Fibroblast of upper back skin (primary cell): ENCODE measurements at places on chromosomes 11 and 22.
A peak's percentile ranks its signal among the peaks of the same experiment; 100 is the strongest.

GRCh38 chr11:10658621-10659338, 34.8 kb downstream of the IRAG1 start:
- no peak for DNase-seq

DNA sequence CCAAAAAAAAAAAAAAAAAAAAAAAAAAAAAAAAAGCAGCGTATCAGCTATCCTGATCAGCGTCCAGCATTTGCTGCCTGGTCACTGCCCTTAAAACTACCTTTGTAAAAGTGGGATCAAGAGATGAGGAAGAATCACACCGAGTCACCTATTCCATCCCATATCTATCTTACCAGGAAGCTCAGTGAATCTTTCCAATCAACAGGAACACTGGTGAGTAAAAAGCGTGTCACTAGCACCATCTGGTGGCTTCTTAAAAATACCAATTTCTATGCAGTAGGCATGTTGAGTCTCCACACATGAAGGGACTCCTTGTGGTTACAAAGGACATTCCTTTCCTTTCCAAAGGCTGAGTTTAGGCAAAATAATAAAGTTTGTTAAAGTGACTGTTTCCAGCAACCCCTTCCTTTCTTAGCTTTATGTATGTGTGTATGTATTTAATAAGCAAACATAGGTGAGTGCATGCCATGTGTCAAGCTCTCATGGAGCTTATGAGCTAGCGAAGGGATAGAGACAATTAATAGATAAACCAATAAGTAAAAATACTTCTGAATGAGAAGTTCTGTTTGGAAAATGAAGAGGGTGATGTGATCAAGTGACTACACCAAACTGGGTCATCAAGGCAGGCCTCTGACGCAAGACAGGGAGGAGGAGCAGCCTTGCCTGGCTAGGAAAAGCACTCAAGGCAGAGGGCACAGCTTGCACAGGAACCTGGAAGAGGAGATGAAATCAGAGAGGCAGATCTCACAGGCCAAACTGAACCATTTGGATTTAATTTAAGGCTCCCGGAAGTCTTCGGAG, 13.9 kb upstream of the TP53AIP1 start:
- DNase-seq = peak; percentile 78

DNA sequence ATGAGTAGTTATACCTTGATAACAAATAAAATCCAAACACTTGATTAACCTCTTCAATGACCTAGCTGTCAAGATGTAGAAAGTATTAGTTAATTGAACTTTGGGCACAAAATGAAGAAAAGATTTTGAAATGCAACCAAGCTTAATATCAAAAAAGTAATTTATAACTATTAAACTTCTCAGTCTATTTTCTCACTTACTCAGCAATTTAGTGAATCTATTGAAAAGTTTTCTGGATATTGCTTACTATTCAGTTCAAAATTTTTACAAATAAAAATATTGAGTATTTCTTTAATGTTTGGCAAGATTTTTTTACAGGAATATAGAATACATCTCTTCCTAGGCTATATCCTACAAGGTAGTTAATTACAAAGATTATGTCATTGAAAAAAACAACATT, 192.5 kb downstream of the GRIA4 start:
- no peak for DNase-seq

DNA sequence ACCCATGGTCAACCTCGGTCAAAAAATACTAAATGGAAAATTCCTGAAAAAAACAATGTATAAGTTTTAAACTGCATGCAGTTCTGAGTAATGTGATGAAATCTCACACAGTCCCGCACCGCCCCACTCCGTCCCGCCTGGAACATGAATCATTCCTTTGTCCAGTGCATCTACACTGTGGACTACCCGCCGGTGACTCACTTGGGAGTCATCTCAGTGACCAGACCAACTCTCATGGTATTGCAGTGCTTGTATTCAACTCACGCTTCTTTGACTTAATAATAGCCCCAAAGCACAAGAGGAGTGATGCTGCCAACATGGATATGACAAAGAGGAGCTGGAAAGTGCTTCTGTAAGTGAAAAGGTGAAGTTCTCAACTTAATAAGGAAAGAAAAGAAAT, 48.8 kb downstream of the ARHGAP32 start:
- DNase-seq = peak; percentile 99

DNA sequence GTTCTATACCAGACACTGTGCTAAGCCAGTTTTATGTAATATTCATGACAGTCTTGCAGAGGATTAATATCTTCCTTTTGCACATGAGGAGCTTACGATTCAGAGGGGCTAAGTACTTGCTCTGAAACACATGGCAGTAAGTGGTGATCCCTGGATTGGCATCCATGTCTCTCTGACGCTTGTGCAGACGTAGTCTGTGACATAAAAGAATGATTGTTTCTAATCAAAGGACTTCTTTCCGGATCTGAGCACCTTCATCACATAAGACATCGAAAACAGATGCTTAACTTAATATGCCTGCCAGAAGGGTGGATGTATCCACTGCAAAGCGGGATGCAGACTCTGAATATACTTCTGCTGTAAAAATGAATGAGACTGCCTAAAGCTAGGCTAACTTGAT, 74.8 kb downstream of the ARHGAP42 start:
- no peak for DNase-seq

DNA sequence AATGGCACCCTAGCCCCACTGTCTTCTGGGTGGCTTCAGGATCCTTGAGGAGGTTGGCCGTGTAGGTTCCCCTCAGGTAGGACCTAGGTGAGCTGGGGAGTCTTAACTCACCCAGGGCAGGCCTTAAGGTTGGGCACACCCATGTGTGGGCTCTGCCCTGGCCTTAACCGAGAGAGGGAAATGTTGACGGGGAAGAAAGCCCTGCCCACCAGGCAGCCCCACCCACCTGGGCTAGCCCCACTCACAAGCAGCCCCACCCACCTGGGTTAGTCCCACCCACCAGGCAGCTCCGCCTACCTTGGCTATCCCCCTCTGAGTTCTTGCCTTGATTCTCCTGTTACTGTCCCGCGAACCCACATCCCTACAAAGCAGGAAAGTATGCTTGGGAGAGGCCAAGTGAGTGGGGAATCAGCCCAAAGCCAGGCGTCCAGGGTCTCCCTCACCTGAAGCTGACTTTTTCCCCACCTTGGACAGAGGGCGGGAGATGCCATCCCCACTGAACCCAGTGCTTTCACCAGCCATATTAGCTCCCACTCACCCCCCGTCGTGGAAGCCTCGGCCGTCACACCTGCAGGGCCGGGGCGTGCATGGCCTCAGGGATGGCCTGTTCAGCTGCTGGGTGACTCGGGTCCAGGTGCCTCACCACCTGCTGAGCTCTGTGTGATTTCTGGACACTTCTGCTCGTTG, at the start of gene MYEOV:
Gene MYEOV (plus strand): TSS at position 337 of the 687 bp plus-strand sequence. CDS start 1,200 bp downstream, outside the sequence.
- DNase-seq = no peak

GRCh38 chr22:46113110-46113909, 37.0 kb upstream of the PPARA start:
- DNase-seq = no peak

- peak; percentile 52 for DNase-seq
These were observed 3.4 kb downstream of the TIMM10 start for GRCh38 chr11:57527056-57527631.

DNA sequence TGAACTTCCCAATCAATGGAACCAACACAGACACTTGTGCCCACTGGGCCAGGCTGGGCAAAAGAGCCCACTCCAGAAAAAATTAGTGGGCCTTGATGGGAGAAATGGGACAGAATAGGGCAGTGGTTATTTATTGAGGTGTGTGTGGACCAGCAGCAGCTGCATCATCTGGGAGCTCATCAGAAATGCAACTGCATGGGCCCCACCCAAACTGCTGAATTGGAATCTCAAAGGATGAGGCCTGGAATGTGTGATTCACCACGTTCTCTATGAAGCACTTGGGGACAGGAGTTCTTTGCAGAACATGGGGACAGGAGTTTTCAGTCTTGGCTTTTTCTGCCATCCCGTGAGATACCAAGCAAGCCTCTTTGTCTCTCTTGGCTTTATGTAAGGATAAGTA, 255.6 kb upstream of the PLET1 start:
- DNase-seq = no peak

DNA sequence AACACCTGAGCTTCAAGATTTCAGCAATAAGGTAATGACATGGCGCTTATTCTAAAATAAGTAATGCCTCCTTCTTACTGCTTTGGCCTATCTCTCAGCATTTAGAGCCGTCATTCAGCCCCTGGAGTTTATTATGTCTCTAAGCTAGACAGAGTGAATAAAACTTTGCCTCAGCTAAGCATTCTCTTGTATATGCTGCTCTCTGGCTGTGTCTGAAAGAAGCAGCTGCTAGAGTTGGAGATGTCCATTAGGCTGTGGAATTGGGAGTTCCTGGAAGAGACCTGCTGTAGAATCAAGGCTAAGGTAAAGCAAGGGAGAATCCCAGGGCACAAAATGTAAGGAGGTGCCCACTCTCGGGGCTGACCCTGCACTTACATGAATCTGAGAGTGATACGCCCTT, 35.5 kb upstream of the TTC12 start:
- no peak for DNase-seq

- no peak for DNase-seq
These were observed 32.5 kb upstream of the APLNR start for GRCh38 chr11:57269571-57270021.

DNA sequence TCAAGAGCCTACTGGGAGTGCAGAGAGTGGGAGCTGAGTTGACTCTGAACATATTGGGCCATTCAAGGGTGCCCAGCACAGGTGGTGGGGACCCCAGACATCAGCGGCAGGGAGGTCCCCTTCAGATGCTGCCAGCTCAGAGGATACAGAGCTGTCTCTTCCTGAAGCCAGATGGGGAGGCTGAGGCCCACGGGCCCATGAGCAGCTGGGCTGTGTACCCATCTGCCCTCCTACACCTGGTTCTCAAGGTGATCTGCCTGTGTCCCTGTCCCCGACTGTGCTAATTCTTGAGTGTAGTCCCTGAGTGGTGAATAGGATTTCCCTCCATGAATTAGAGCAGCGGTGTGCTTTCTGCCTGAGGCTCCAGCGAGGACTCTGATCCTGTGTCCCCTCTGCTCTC, 76.3 kb downstream of the MICAL2 start:
- no peak for DNase-seq
